ENCODE measurements at places on chromosomes 4 and X.

- DNase-seq, result no peak
These were observed 73.0 kb upstream of the NR3C2 start for GRCh38 chr4:148515248-148515647.

DNA sequence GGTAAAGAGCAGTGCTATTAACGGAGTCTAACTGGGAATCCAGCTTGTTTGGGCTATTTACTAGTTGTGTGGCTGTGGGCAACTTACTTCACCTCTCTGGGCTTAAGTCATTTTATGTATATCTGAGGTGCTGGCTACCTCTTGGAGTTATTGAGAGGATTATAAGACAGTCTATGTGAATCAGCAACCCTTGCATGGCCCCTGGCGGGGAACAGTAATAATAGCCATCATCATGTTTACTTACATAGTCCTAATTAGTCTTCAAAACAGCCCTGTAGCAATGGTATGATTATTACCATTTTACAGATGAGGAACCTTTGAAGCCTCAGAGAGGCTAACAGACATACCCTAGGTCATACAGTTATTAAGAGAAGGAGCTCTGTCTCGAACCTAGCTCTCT is 1.5 kb downstream of the HPRT1 start:
- no peak for DNase-seq

DNA sequence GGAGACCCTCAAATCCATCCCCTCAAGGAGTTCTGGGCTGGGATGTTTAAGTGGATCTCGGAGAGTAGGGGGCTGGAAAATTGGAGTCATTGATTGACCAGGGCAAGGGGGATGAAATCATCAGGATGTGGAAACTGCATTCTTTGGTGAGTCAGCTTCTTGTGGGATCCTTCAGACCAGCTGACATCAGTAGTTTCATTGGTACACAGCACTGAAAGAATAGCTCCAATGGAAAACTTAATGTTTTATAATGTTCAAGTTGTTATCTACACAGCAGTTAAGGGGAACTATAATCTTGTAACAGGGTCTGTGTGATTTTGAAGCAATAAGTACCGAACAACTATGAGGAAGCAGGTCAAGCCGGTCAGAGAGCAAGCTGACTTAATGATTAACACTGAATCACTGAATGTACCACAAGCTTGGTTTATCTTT is 506.1 kb downstream of the RPA4 start:
- DNase-seq, result peak; percentile 19

DNA sequence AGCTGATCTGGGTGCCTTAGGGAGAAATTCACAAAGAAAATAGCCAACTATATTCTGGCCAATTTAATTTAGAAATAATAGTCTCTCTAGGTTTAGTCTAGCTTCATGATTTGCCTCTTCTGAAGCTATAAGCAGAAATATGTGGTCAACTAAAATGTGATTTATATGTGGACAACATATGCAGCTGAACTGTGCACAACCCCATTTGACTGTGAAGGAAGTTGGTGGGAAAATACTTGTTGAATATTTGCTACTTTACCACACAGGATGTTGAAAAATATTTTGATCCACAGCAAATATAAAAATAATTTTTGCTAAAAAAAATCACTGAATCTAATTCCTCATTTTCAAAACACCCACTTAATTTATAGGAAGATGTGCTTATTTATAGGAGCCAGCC is 15.7 kb upstream of the RNF128 start:
- no peak for DNase-seq

- DNase-seq, result no peak
These were observed 190.9 kb downstream of the RAP1GDS1 start for GRCh38 chr4:98452091-98452490.

DNA sequence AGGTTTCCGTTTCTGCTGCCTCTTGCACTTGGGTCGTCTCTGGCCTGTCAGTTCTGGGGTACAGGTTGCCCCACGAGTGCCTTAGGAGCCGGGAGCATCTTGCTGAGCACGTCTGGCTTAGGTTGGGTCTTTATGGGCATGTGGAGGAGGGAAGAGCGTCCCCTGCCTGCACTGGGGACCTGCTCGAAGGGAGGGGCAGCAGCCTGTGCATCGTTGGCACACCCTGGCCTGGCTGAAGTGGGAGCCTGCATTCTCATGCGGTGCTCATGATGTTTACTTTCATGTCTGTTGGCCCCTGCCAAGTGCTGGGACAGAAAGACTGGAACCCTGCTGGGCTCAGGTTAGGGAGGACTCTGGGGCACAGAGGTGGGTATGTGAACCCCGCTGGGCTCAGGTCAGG is 23.8 kb upstream of the TADA2B start:
- no peak for DNase-seq

GRCh38 chr4:183249854-183250253 is 70.2 kb downstream of the CLDN22 start:
- DNase-seq, result peak; percentile 14

GRCh38 chr4:72283357-72283756 is 251.6 kb downstream of the NPFFR2 start:
- DNase-seq, result no peak

GRCh38 chr4:75255261-75255660 is 258.9 kb downstream of the RCHY1 start:
- DNase-seq, result no peak

DNA sequence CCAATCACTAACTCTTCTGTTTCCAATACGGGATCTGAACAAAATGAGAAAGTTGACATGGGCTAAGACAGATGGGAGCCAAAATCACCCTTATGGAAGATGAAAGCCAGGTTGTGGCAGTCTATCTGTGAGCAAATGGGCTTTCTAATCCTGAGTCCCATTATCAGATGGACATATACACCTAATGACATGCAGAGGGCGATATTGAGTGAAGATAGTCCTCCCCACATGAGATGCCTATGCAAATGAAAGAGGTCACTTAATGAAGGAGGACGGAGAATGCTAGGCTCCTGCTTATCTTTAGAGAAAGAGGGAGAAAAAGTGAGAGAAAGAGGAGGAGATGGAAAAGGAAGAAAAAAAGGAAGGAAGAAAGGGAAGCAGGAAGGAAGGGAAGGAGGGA is 547.5 kb downstream of the NLGN4X start:
- no peak for DNase-seq

DNA sequence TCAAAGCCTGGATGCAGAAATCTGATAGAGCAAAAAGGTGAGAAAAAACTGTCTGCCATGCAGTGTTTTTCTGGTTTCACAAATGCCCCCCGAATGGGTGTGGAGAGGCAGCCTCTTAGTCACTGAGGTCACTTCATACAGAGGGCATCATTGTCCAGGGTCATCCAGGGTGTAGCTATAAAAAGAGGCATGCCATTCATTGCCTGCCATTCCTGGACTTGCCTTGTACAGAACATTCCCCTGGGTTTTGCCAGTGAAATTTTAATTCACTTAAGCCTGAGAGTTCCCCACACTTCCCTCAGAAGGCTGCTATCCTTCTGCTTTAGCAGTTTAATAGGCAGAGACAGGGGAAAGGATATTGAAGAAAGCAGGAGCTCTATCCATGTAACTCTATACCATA is 230.3 kb downstream of the UNC5C start:
- DNase-seq, result no peak

GRCh38 chr4:17166954-17167353 is 268.5 kb upstream of the LDB2 start:
- DNase-seq, result no peak

DNA sequence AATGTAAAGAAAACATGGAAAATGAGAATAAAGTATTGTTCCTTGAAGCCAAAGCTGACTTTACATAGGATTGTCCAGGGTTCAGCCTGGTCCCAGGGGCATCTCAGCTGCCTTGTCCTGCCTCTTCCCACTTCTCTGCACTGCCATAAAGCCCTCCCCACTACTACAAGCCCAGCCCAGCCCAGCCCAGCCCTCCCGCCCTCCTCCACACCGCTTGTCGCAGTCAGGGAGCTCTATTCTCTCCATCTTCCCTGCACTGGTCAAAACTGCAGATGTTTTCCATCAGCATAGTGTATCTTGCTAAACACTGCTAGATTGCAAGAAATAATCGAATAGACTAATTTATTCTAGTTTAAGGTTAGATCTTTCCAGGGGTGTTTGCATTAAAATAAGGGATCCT is 100.3 kb downstream of the TENM3 start:
- no peak for DNase-seq

DNA sequence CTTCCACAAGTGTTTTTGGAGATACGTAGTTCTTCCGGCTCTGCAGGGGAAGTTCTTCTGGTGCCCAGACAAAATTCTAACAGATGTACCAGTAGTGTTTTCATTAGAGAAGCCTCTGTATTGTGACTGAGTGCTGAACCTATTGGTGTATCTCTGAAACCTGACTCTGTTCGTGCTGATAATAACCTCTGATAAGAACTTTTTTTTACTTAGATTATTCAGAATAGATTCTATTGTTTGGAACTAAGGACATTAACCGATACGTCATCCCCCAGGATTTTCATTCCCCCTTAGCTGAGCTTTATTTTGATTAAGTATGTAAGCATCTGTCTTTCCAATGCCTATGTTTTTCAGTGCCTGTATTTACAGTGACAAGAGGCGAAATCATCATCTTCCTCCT is 362.9 kb downstream of the PDGFC start:
- no peak for DNase-seq

GRCh38 chr4:168124008-168124641 is 31.8 kb downstream of the ANXA10 start:
- DNase-seq, result no peak

DNA sequence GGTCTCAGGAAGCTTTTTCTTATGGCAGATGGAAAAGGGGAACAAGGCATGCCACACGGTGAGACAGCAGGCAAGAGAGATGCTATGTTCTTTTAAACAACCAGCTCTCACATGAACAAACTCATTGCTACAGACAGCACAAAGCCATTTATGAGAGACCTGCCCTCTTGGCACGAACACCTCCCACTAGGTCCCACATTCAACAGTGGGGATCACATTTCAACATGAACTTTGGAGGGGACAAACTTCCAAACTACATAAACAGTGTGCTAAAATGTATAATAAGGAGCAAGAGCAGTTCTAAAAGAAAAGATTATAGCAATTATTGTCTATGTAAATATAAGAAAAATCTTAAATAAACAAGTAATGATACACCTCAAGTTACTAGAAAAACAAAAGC is 391.8 kb upstream of the CPXCR1 start:
- no peak for DNase-seq

GRCh38 chr4:84916227-84916626 is 50.3 kb downstream of the WDFY3 start:
- DNase-seq, result no peak

DNA sequence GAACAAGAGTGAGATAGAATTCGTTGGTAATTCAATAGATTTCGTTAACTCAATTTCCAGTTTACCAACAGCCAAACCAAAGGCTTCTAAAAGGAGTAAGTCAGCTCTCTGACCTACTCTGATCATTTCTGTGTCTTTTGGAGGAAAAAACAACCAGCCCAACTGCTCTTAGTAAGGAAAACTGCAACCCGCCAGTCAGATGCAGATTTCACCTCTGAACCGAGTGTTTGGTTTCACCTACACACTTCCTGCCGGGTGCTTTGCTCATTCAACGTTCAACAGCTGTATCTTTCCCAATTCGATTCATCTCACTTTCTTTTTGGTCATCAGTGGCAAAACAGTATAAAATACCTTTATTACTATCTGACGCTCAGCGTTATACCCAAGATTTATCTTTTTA is 24.5 kb downstream of the TMSB4X start:
- no peak for DNase-seq

DNA sequence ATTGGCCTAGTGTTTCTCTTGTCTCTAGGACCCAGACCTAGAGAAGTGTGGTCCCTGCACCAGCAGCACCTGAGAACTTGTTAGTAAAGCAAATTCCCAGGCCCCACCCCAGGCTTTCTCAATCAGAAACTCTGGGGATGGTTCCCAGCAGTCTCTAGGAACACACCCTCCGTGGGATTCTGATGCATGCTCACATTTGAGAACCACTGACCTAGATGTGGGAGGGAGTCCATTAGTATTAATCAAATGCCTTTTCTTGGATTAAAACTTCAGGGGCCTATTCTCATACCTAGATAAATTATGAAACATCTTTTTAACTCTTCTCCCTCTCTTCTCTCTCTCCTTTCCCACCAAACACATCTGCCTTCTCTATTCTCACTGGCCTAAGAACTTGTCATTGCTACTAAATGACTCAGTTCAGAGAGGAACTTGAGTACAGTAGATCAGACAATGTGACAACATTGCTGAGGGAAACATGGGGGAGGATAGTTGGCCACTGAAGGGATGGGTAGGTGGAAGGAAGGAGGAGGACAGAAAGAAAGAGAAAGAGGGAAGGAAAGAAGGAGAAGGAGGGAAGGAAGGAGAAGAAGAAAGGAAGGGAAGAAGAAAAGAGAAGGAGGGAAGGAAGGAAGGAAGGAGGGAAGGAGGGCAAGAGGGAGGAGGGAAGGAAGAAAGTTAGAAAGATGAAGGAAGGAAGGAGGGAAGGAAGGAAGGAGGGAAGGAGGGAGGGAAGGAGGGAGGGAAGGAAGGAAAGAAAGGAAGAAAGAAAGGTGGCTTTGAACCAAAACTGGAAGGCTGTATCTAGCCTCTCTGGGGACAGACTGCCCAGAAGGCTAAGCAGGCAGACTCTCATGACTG is 132.7 kb upstream of the MAP3K15 start:
- no peak for DNase-seq

DNA sequence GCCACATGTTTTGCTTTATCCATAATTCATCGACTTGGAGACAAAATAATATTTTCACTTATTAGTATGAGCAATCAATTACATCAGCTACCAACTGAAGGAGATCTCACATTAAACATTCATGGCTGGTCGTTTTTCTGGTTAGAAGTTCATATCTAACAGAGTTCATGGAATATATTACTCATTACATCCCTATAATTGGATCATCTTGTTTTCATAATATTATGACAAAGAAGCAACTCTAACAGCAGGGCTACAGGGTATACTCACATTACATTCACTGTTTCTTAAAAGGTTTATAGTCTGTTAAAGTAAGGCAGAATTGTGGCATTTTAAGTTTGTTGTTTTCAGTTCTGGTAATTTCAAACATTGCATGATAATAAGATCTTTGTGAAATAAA is 33.0 kb downstream of the GSTCD start:
- DNase-seq, result no peak

DNA sequence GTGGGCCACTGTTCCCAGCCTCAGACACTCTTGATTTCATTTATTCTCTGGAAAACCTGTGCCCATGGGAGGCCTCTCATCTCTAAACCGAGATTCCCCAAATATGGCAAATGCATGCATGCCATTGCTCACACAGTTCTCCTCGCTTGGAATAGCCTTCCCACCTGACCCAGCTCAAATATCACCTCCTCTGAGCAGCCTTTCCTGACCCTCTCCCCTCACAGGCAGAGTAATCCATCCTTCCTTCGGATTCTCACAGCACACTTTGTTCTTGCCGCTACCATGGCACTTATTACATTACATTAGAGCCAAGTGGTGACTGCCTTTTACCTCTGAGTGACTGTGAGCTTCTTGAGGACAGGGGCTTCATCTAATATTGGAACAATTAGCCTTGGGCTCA is 209.5 kb downstream of the HS6ST2 start:
- DNase-seq, result no peak

DNA sequence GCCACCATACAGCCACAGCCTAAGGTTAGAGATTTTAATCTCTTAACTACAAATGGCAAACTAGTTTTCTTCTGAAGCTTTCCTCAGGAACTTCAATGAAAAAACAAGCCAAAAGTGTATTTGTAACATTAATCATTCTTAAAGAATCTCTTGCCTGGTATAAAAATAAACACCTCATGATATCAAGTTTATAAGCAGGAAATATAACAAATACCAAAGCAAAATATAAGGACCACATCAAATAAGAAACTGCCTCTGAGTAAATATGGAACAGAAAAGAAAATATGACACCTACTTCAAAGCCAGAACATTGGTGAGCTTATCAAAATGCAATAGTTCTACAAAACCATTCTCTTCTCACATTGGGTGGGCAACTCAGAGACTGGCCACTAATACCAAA is 89.9 kb downstream of the GPC4 start:
- no peak for DNase-seq

All from HFF-Myc (cell line).